ENCODE measurements at places on chromosomes 3 and 15. TPM values are rescaled to one million over a fixed set of nuclear protein-coding genes. Genes with fewer than 3 reads are reported as not detected.

DNA sequence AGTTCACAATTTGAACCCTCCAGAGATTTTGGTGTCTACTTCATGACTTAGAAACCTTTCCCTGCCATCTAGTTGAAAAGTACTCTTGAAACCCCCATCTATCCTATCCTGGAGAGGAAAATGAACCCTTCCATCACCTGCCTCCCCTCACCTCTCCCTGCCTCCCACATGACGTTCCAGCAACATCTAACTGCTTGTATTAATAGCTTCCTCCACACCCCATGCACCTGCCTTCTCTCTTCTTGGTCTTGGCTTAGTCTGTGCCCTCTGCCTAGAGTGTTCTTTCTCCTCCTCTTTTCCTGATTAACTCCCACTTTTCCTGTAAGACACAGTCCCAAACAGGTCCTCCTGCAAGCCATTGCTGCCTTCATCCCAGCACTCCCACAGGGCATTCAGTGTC lies 107.8 kb downstream of the LIPC start:
- DNase-seq = no peak

GRCh38 chr3:196634829-196635228 lies 4.7 kb upstream of the NRROS start:
- DNase-seq = no peak

DNA sequence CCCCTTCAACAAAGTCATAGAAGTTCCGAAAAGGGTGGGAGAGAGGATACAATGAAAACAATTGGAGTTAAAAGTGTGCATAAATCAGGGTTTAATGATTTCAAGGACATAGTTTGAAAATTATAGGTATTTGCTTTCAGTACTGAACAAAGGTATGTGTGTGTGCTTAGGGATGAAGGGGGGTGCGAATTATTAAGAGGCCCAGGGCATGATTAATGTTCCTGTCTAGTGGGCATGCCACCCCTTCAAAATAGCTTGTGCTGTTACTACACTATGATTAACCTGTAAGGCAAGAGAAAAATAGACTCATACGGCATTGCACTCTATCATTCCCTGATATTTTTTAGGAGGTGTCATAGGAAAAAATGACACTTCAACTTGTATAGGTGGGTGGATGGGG lies 731.6 kb downstream of the NAALADL2 start:
- no peak for DNase-seq

GRCh38 chr3:39284457-39284881 lies 4.6 kb upstream of the CX3CR1 start:
- no peak for DNase-seq

- peak; percentile 71 for DNase-seq
These were observed 167.9 kb downstream of the BBX start for GRCh38 chr3:107690522-107691138.

COLQ gene
- total RNA-seq = 1.1 TPM
